GOT3 (cell line): ENCODE measurements at places on chromosomes 11 and 22.

- no peak for DNase-seq
These were observed 7.4 kb downstream of the MCM5 start for GRCh38 chr22:35407362-35407761.

DNA sequence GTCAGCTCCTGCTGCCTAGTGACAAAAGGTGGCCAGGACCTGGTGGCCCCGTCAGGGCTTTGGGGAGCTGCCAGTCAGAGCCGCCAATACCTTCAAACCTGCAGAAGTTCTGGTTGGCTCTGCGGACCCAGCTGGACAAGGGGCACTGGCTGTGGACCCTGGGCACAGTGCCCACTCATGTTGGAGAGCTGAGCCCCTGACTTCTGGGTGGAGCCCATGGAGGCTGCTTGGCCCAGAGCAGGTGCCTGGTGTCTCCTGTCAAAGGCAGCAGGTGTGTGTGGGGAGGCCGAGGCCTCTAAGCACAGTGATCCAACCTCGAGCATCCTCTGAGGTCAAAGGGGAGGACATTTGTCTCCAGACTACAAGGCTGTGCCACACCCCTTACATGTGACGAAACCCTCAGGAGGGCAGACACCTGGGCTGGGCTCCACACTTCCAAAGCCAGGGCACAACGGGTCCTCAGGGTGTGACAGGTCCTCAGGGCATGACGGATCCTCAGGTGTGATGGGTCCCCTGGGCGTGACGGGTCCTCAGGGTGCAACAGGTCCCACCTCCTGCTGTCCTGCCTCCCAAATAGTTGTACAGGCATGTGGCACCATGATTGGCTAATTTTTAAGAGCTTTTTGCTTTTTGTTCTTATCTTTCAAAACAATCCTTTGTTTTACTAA, 37.0 kb downstream of the MUC2 start:
- no peak for DNase-seq

DNA sequence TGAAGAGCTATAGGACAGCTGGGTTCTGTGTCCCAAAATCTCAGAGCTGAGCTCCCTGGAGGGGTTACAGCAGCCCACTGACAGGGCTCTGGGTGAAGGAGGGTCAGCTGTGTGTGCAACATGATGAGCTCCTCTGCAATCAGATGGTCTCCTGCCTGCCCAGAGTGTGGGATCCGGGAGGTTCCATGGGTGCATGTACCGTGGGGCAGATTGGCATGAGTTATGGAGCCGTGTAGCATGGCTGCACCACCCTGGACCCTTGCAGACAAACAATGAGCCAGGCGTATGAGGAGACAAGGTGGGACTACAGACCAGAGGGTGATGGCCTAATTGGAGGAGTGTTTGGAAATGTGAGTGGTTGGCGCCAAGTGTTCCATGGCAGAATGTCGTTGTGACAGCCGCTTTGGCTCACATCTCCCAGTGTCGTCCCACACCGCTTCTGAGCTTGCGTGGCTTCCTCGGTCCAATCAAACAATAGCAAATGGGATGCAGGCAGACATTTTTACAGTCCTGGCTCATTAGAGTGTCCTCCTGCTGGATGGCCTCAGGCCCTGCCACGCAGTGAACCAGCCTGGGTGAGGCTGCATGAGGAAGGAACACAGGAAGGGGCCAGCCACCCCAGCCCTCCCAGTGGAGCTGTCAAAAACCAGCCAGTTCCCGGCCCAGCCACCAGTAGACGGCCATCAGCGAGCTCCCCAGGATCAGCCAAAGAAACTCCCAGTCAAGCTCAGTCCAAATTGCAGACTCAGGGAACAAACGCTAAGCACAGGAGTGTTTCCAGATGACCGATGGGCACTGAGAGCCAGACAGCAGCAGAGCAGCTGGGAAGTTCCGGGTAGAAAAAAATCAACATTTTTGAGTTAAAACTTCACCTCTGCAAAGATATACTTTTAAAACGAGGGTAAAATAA, 1066.9 kb downstream of the BRD1 start:
- no peak for DNase-seq

DNA sequence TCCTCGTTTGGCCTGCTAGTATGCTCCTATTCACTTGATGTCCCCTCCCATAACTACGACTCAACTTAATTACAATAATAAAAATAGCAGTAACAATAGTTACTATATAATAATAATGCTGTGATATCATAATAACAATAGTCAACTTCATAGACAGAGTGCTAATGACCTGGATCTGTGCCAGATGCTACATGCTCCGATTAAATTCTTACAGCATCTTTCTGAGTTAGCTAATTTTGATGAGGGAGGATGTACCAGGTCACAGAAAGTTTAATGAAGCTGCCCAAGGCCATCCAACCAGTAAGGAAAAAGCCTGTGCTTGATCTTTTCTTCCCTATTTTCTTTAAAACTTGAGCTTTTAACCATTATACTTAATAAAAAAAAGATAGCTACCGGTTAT, 413.4 kb upstream of the LRRC4C start:
- DNase-seq = no peak

DNA sequence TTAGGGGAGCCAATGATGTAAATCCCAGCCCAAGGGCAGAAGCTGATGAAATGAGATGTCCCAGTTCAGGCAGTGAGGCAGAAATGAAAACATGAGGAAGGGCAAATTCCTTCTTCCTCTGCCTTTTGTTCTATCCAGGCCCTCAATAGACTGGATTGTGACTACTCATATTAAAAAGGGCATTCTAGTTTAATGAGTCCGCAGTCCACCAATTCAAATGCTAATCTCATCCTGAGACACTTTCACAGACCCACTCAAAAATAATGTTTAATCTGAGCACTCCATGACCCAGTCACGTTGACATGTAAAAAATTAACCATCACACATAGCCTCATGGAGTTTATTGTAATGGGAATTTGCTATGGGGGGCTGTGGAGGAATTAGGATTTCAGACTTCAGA, 717.9 kb downstream of the OPCML start:
- no peak for DNase-seq
